Aorta (tissue), 5 donors: ENCODE measurements at places on chromosomes 16 and 17. TPM values are rescaled to one million over a fixed set of nuclear protein-coding genes. Genes with fewer than 3 reads are reported as not detected.
A peak's percentile ranks its signal among the peaks of the same experiment; 100 is the strongest.

The SEPTIN1 gene
- total RNA-seq: 2.8 TPM

GRCh38 chr17:50919321-50920040 is 53.3 kb upstream of the TOB1 start:
- peak; percentile 96 for DNase-seq
- no peaks in the 10 kb centered on the region for H3K4me1 ChIP-seq
- no peaks in the 10 kb centered on the region for H3K36me3 ChIP-seq
- peak overlapping the region; percentile 23 for H3K27ac ChIP-seq

GRCh38 chr17:38667099-38667786 is 7.5 kb downstream of the EPOP start:
- no peak for DNase-seq
- H3K27ac ChIP-seq: no peak overlapping the region
- H3K4me3 ChIP-seq: no peak overlapping the region
- no peaks in the 10 kb centered on the region for H3K4me1 ChIP-seq

DNA sequence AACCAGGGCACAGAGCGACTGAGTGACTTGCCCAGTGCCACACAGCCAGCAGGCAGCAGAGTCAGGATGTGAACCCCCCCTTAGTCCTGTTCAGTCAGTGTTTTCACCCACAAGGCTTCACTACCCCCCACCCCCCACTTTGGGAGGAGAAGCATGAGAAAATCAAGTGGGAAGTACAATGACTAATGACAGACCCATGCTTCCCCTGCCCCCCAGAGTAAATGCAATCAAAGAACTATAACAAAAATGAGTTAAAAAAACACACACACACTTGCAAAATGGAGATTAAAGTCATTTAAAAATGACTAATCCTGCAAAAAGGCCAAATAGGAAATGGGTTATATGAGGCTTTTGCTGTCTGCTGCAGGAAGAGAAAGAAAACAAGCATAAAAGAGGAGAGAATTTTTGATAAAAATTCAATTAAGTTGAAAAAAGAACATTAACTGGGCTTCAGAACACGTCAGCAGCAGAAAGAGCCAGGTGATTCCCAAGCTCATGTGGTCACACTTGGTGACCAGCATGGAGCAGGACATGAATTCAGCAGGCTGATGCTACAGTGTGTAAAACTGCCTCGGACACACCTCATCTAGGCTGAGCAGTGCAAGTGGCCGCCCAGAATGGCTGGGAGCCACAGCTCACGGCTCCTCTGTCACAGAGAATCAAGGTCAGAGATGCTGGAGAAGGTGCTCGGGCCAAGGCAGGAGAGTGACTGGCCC is 212.3 kb downstream of the ZNF423 start:
- no peak overlapping the region for H3K4me3 ChIP-seq
- H3K27ac ChIP-seq: no peak overlapping the region
- no peaks in the 10 kb centered on the region for H3K36me3 ChIP-seq
- no peaks in the 10 kb centered on the region for H3K27me3 ChIP-seq
- peak; percentile 75 for DNase-seq
- H3K4me1 ChIP-seq: no peaks in the 10 kb centered on the region

DNA sequence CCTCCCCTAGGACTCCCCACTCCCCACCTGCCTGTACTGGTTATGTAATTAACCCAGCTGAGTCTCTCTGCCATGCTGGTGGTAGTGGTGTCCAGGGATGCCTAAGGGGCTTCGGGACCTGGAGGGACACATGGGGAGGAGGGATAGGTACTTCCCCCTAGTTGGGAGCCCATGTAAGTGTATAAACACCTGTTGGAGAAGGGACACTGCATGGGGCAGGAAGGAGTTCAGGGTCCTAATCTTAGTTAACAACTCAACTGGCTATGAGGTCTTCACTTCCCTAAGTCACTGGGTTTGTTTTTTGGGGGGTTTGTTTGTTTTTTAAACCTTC is 1.3 kb downstream of the RASL10B start:
- H3K4me1 ChIP-seq: no peaks in the 10 kb centered on the region
- H3K27ac ChIP-seq: no peak overlapping the region
- no peak for DNase-seq
- no peaks in the 10 kb centered on the region for H3K36me3 ChIP-seq
- no peak overlapping the region for H3K4me3 ChIP-seq
- H3K27me3 ChIP-seq: no peaks in the 10 kb centered on the region

DNA sequence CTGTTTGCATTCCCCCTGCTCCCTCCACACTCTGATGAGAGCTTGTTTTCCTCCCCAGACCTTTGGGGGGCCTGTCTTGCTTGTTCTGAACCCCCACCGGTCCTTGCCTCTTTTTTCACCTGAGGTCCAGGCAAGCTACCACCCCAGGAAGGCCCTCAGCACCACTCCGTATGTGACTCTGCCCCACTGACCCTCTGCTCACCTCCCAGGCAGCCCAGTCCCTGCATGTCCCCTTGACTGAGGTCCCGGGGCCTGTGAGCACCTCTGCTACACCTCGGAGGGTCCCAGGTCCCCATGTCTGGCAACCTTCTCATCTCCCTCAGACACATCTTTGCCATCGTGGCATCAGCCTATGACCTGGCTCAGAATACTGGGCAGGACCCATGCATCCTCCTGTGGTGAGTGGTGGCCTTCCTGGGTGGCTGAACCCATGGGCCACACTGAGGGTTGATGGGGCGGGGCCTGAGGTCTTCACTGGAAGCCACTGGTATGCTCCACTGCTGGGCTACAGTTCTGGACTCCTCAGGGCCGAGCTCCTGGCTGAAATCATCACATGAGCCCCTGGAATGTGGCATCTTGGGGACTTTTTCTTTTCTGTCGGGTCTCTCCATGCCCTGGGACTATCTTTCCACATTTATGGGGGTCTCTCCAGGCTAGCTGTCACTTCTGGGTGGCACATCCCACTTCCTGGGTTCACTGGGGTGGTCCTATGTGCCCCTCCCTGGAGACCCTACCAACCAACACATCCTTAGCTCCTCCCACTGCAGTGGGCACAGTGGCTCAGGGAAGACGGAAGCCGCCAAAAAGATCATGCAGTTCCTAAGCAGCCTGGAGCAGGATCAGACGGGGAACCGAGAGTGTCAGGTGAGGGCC is 3.5 kb downstream of the MYO15B start:
- no peaks in the 10 kb centered on the region for H3K4me1 ChIP-seq
- DNase-seq: no peak
- H3K4me3 ChIP-seq: no peak overlapping the region

The KRTAP2-2 gene
- total RNA-seq: not detected

- DNase-seq: no peak
- no peaks in the 10 kb centered on the region for H3K4me1 ChIP-seq
- H3K27ac ChIP-seq: no peak overlapping the region
- H3K4me3 ChIP-seq: no peak overlapping the region
Observed at GRCh38 chr16:69348222-69348621, 3.4 kb downstream of the TMED6 start.

- DNase-seq: no peak
- no peaks in the 10 kb centered on the region for H3K27me3 ChIP-seq
- H3K36me3 ChIP-seq: peaks cover 14% of the 10 kb centered on the region
- no peak overlapping the region for H3K4me3 ChIP-seq
Observed at GRCh38 chr17:16044487-16044886, 44.9 kb downstream of the TTC19 start.

DNA sequence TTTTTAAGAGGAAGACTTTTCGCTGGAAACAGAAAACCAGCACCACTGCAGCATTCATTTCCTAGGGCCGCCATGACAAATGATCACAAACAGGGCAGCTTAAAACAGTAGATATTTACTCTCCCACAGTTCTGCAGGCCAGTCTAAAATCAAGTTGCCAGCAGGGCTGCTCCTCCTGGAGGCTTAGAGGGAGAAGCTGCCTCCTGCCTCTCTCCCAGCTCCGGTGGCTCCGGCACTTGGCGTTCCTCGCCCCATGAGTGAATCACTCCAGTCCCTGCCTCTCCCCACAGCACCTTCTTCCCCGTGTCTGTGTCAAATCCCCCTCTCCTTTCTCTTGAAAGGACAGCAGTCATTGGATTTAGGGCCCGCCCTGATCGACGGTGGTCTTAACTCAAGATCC is 72.1 kb downstream of the SOCS1 start:
- H3K27me3 ChIP-seq: no peaks in the 10 kb centered on the region
- no peak overlapping the region for H3K27ac ChIP-seq
- no peak for DNase-seq
- H3K4me3 ChIP-seq: no peak overlapping the region

The CDH1 gene
- 1.0 TPM for total RNA-seq

DNA sequence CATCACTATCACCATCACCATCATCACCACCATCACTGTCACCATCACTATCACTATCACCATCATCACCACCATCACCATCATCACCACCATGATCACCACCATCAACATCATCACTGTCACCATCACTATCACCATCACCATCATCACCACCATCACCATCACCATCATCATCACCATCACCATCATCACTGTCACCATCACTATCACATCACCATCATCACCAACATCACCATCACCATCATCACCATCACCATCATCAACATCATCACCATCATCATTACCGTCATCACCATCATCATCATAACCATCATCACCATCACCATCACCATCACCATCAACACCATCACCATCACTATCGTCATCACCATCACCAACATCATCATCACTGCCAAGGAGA is 273.8 kb downstream of the FOXL1 start:
- no peaks in the 10 kb centered on the region for H3K36me3 ChIP-seq
- no peaks in the 10 kb centered on the region for H3K27me3 ChIP-seq
- no peaks in the 10 kb centered on the region for H3K4me1 ChIP-seq

The ALOX15B gene
- total RNA-seq: 1.0 TPM

DNA sequence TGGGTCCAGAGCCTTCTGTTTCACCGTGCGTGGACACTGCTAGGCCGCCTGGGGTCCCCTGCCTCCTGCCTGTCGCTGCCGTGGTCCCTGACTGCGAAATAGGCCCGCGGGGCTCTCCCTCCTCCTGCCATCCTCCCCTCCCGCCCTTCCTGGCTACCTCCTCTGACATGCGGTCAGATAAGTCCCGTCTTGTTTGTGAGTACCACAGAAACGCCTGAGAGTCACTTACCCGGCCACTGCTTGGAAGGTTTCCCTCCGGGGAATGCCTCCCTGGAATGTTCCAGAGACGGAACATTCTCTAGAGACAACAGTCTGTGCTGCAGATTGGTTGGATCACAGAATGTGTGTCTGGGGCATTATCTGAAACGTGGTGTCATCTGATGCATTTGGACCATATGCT is 22.7 kb downstream of the CIBAR2 start:
- no peak overlapping the region for H3K27ac ChIP-seq
- H3K4me1 ChIP-seq: no peaks in the 10 kb centered on the region
- no peaks in the 10 kb centered on the region for H3K27me3 ChIP-seq
- H3K4me3 ChIP-seq: no peak overlapping the region
- no peaks in the 10 kb centered on the region for H3K36me3 ChIP-seq

- H3K27ac ChIP-seq: peak overlapping the region; percentile 99
- H3K4me1 ChIP-seq: peaks cover 4% of the 10 kb centered on the region
- no peaks in the 10 kb centered on the region for H3K27me3 ChIP-seq
- peak; percentile 88 for DNase-seq
- no peaks in the 10 kb centered on the region for H3K36me3 ChIP-seq
Observed at GRCh38 chr17:9240659-9241370, 219.5 kb downstream of the NTN1 start.

DNA sequence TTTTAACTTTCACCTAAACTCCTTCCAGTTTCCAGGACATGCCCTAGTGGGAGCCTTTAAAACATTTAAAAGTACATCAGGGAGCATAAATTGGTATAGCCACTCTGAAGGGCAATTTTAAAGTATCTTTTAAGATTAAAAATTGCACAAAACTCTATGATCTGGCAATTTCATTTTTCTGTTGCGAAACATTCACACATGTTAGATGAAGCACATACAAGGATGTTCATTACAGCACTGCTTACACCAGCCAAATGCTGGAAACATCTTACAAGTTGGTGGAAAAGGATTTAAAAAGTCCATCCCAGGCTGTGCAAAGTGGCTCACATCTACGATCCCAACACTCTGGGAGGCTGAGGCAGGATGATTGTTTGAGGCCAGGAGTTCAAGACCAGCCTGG is 26.4 kb upstream of the LONP2 start:
- no peak for DNase-seq
- no peak overlapping the region for H3K27ac ChIP-seq
- no peaks in the 10 kb centered on the region for H3K36me3 ChIP-seq
- no peaks in the 10 kb centered on the region for H3K27me3 ChIP-seq

- no peak for DNase-seq
- no peaks in the 10 kb centered on the region for H3K27me3 ChIP-seq
- H3K4me3 ChIP-seq: no peak overlapping the region
- H3K4me1 ChIP-seq: peaks cover 3% of the 10 kb centered on the region
- no peak overlapping the region for H3K27ac ChIP-seq
- no peaks in the 10 kb centered on the region for H3K36me3 ChIP-seq
Observed at GRCh38 chr17:12672947-12673346, 7.3 kb downstream of the MYOCD start.

DNA sequence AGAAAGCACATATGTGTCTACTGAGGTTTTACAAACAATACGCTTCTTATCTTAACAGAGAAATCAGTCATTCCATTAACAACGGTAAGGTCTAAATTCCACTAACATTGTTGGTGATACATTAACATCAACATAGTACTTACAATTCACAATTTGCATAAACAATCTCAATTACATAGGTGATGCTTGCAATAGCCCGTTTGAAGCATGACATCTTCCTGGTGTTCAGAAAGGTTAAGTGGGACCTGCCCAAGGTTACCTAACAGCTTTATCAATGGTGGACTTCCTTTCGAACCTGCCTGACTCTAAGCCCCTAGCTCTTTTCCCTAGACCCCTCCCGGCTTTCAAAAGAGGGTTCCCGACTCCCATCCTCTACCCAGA is 699 bp downstream of the FAM222B start:
- H3K4me1 ChIP-seq: no peaks in the 10 kb centered on the region
- peak overlapping the region; percentile 72 for H3K4me3 ChIP-seq
- DNase-seq: no peak
- H3K27me3 ChIP-seq: no peaks in the 10 kb centered on the region
